Left ventricle myocardium inferior (tissue), 1 donor: ENCODE measurements at places on chromosomes 2 and 18. TPM values are rescaled to one million over a fixed set of nuclear protein-coding genes. Genes with fewer than 3 reads are reported as not detected.

Gene GAD1
- not detected for total RNA-seq

Gene FAM161A
- total RNA-seq = 1.2 TPM

GRCh38 chr2:196987298-196987648 is 60.8 kb upstream of the PGAP1 start:
- H3K27me3 ChIP-seq = no peaks in the 10 kb centered on the region
- H3K27ac ChIP-seq = peak overlapping the region; percentile 66

GRCh38 chr2:119696494-119697030 is 17.6 kb downstream of the TMEM177 start:
- H3K27ac ChIP-seq = no peak overlapping the region
- no peaks in the 10 kb centered on the region for H3K36me3 ChIP-seq
- no peaks in the 10 kb centered on the region for H3K4me1 ChIP-seq
- DNase-seq = no peak
- peaks cover 19% of the 10 kb centered on the region for H3K27me3 ChIP-seq
